ENCODE measurements at places on chromosomes 1 and 21.

DNA sequence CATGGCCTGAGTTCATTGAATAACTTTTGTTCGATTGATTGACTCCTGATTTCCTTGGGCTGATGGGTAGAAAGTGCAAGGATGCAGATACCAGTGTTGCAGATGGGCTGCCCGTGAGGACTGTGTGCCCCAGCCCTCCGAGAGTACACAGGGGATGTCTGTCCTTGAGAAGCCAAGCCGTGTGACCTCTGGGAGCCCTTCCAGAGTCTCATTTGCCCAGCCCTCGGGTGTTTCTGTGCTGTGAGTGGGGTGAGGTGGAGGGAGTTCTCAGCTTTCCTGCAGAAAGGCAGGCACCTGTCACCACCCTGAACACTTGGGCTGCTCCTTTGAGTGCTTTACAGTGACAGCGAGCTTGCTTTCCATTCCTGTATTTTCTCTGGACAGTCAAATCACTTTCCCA is 96.4 kb upstream of the CACNA1E start:
- no peak for DNase-seq

DNA sequence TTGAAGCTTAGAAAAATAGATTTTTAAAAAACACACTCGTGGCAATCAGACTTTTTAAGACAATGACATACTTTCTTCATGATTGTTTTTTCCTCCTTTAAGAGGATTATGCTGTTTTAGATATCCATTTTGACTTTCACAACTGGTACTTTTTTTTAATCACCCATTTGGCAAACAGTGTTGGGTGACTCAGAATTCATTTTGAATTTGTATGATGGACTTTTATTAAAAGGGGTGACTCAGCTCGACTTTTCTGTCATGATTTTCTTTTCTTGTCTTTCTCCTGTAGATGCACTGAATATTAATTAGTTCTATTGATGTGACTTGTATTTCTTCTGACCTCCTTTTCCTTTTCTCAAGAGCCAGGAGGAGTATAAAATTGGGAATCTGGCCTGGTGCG is 44.7 kb downstream of the FMN2 start:
- no peak for DNase-seq

DNA sequence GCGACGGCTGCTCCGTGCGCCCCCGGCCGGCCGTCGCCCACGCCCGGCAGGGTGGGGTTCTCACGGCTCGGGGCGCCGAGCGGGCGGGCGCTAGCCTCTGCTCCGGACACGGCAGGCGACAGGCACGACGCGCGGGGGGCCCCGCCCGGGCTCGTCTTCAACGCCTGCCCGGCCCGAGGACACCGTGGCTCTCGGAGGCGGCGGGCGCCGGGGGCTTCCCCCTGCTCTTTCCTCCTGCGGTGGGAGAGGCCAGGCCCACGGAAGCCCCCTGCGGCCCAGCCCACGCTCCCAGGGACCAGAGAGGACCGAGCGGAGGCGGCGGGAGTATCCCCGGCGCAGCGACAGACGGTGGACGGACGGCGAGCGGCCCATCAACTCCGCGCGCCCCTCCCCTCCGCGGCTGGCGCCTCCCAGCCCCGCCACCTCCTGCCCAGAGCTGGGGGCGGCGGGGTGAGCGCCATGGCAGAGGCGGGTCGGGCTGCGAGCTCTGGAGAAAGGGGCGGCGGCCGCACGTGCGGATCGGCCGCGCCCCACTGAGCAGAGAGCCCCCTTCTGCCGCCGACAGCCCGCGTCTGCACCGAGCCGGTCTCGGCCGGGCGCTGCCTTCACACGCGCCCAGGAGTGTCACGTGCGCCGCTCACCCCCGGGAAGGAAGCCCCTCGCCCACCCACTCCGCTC is at the start of the genes SHE and TDRD10:
Gene SHE, minus strand, starts transcription at position 347 of the 678 bp plus-strand sequence. CDS start 386 bp downstream, outside the sequence.
Gene TDRD10, plus strand, starts transcription at position 154 of the 678 bp plus-strand sequence. CDS start 4,685 bp downstream, outside the sequence.
- DNase-seq, result no peak

GRCh38 chr1:237029240-237029639 is 12.7 kb upstream of the RYR2 start:
- no peak for DNase-seq

GRCh38 chr1:161367684-161368400 is at the start of gene CFAP126:
Gene CFAP126 (minus strand): TSS chr1:161367876. CDS start chr1:161367868, 8 bp downstream.
- peak; percentile 82 for DNase-seq

- no peak for DNase-seq
Measured at GRCh38 chr21:19692231-19692630, 1288.6 kb upstream of the TMPRSS15 start.

DNA sequence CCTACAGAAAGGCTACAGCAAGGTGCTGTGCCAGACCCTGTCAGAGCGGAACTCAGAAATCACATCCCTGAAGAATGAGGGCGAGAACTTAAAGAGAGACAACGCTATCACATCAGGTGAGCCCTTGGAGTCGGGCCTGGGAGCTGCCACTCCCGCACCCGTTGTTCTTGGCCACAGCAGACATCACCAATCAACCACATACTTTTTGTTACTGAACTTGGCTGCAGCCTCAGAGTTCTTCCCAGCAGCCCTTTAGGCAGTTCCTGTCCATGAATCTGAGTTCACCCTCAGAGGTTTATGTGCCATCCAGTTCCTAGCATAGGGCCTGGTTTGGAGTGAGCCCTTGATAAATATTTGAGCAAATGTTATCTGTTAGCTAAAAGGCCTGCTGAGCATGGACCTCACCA is 61.6 kb downstream of the FHAD1 start:
- no peak for DNase-seq

- no peak for DNase-seq
Measured at GRCh38 chr1:36737038-36737555, 254.4 kb upstream of the CSF3R start.

GRCh38 chr1:201060586-201060985 is 37.1 kb upstream of the KIF21B start:
- DNase-seq, result no peak

DNA sequence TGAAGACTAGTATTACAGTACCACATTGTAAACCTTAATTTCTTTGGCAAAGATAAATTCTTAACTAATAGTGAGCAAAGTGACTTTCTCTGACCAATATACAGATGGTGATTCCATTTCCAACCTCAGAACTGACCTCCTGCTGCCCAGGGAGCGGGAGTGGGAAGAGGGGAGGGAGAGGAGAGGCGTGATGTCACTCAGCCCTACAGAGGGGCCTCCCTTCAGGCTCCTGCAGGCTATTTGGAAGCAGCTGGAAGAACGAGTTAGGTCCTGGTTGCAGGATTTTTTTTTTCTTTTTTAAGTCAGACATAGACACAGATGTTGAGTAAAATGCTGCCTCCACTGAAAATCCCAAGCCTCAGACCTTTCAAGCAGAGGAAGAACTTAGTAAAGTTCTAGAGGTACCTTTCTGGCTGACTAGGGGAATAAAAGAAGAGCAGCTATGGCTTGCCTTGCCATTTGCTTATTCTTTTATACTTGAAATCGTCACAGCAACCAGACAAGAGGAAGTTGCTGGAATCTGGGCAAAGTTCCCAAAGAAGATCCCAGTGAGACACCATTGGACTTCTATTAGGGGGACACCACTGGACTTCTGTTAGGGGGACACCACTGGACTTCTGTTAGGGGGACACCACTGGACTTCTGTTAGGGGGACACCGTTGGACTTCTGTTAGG is 54.5 kb downstream of the EXO1 start:
- no peak for DNase-seq

- no peak for DNase-seq
Measured at GRCh38 chr1:75330624-75331023, 196.4 kb downstream of the LHX8 start.

DNA sequence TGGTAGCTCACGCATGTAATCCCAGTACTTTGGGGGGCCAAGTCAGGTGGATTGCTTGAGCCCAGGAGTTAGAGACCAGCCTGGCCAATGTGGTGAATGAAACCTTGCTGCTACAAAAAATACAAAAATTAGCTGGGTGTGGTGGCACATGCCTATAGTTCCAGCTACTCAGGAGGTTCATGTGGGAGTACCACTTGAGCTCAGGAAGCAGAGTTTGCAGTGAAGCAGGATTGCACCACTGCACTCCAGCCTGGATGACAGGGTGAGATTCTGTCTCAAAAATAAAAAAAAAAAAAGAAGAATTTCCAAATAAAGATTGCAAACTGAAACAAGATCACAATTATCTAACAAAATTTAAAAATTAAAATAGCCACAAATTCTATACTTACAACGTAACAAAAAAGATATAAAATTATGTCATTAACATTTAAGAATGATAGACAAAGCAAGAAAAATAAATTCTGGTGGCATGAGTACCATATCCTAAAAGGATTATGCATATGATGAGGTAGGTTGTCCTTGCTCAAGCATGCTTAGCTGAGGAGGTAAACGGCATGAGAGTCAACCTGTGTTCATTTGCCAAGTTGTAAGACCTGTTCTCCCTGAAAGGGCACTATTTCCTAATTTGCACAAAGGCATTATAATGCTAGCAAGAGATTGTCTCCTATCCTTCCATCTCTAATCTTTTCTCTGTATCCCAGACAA is 20.2 kb downstream of the IPP start:
- no peak for DNase-seq

- DNase-seq, result no peak
Measured at GRCh38 chr1:164699815-164700491, 141.0 kb downstream of the PBX1 start.

DNA sequence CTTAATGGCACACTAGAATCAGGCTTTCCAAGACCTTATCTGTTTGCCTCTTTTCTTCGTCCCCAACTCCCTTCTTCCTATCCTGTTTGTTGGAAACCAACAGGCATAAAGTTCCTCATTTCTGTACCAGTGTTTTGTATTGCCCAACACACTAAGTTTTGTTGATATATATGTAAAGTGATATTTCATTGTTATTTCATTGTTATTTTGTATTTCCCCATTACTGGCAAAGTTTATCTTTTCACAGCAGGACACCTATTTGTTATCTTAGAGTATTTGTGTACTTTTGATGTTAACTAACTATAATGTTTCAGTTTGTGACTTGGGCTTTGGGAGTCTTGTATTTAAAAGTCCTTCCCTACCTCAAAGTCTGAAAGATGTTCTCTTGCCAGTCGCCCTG is 27.1 kb downstream of the FAM20B start:
- DNase-seq, result no peak

DNA sequence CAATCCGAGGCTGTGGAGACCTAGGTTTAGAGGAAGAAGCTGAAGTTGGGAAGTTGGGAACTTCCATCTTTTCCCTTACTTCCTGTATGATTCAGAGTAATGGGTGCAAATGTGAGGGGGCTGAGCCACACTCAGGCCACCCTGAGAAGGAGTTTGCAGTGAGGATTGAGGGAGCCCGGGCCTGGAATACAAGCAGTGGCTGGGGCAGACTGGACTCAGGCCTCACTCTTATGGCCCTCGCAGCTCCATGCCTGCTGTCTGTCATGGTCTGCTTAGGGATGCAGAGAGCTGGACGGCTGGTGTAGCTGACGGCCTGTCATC is 73.7 kb upstream of the RAB4A start:
- no peak for DNase-seq

GRCh38 chr1:215517441-215517891 is 49.6 kb upstream of the KCTD3 start:
- no peak for DNase-seq

DNA sequence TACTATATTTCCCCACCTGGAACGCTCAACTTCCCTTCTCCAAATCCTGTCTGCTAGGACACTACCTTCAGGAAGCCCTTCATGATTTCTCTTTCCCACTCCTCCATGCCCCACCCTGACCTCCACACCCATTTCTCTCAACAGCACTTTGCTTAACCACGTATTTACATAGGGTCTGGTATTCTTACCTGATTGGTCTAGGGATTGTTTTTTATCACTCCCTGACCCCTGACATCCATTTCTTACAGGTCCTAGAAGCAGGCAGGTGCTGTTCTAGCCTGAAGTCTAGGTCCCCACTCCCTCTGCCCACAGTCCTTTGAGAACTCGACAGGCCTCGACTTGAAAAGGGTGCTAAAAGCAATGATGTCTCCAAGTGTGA is 47.5 kb downstream of the DMAP1 start:
- DNase-seq, result no peak

DNA sequence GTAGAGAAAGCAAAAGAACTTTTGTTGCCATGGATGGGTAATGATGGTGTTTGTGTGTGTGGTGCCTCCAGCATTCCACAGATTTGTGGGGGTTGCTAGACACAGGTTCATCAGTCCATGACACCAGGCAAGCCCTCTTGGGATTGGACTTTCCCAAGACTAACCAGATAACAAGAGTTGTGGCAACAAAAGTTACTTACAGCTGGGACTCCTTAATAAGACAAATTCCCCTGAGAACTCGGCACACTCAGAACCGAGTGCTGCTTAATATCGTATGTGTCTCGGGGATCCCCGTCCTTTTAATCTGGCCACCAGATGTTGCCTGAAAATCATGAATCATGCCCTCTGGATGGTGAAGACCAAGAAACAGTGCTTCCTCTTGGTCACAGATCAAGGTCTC is 193.3 kb downstream of the AJAP1 start:
- no peak for DNase-seq

DNA sequence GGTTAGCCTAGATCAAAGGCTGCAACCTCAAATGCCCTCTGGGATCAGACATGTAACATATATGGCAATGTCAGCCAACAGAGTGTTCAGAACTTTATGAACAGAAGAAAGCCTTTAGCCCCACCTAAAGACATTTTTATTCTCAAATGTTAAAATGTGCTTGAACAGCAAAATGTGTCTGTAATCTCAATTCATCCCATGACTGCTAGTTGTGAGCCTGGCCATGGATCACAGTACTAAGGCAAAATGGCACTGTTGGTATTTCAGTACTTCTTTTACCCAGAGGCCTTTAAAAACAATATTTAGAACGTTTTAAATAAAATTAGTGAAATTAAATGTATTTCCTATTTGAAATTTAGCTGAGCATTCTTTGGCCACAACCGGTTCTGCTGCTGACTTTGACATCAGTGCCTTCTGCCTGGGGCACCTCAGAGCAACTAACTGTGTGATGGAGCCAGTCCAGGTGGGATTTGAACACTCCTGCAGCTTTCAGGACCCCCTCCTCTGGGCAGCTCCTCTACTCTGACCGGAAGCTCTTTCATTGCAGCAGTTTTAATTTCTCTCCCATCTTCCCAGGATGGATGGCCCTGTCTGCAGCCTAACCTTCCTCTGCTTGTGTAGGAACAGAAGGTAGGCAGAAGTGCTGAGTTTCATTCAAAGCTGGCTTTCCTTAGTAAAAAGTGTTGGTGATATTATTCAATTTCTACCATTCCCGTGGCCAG is 68.3 kb upstream of the NFIA start:
- no peak for DNase-seq

DNA sequence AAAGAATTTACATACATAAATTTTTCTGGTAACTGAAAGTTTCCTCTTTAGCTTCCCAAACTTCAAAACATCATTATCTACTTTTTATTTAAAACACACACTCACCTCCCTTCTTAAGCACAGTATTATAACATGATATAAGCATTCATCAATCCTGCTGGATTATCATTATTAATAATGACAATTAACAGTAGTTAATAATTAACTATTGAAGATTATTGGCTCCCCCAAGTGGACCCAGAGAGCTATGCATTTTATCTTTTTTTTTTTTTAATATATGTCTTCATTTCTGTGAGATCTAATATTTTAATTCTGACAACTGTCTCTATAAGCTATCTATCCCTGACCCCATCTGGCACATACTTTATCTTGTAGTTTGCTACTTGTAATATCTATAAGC is 252.1 kb upstream of the CACYBP start:
- no peak for DNase-seq

GRCh38 chr1:178643831-178644230 is 81.2 kb upstream of the RALGPS2 start:
- DNase-seq, result no peak

GRCh38 chr1:92961896-92962752 is 862 bp upstream of the DIPK1A start:
- peak; percentile 93 for DNase-seq
